ENCODE measurements at places on chromosomes 12 and 14.

DNA sequence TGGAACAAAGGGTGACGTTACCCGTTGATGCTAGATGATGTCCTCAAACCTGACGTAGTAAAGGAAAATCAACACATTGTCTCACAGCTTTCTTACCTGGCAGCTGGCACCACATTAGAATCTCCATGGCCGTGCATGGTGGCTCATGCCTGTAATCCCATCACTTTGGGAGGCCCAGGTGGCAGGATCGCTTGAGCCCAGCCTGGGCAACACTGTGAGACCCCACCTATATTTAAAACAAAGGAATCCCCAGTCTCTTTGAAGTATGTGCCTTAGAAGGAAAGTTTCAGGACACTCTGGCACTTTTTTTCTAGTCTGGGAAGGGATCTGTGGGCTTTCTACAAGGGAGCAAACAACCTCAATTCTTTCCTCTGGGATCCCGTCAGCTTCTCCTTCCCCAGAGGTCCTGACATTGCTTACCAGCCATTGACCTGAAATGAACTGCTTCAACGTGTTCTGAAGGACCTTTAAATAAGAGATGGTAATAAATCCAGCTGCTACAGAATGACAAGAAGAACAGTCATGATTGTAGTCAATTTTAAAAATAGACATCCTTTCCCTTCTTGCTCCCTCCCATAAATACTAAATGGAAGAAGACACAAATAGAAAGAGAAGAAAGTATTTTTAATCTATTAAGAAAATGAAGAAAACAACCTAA is 33.7 kb upstream of the TTC7B start:
- DNase-seq: no peak

- DNase-seq: no peak
Measured at GRCh38 chr14:34733245-34733644, 18.9 kb upstream of the CFL2 start.

- peak; percentile 32 for DNase-seq
Measured at GRCh38 chr14:56004786-56005185, 113.4 kb upstream of the PELI2 start.

DNA sequence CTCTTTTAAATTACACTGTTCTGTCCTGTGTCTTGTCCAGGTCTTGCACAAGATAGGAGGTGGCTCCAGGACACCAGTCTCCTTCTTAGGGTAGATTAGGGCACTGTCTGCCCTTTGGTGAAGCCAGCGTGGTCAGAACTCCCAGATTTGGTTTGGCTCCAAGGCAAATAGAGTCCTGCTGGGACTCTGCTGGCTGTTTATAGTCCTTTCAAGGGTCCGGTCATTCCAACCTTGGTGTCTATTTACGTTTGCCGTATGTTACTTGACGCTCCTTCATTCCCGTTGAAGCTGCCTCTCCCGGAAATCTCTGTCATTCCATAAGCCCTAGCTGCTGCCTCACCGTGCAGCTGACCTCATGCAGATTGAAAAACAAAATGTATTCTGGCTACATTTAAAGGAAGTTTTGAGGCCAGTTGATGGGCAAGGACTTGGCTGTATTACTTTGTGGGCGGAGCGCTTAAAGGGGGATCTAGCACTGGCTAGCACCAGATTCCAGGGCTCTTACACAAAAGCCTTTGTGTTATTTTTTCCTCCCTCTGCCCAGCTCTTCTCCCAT is 180.6 kb downstream of the AKAP6 start:
- no peak for DNase-seq

All from activated CD4-positive, alpha-beta T cell treated with anti-CD3 and anti-CD28 coated beads, Interleukin-2, amount 50 U/mL, for 48 hours (primary cell).